ENCODE measurements at places on chromosomes 1 and 21.

DNA sequence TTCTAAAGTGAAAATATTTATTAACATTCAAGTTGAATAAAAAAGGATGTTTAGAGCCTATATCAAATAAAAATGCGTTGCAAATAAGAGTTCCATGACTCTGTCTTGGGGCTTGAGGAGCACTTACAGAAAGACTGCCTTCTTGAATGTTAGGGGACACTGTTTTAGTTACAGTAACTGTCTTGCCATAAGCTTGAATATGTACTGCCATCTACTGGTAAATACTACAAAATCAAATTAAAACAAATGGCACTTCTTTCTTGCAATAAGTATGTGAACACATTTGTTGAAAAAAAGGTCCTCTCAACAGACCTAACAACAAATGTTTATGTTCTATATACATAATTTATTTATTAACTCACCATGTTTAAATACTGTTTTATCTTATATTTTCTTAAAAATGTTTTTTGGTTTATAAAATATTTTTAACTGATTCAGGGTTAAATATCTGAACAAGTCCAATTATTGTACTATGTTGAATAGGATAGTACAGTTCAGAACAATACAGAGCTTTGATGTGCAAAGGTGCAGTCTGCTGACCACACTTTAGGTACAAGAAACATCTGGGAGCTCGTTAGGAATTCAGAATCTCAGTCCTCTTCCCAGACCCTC lies 199.5 kb downstream of the LRRIQ3 start:
- no peak for DNase-seq

GRCh38 chr1:202577381-202577780 lies 132.9 kb downstream of the SYT2 start:
- no peak for DNase-seq

DNA sequence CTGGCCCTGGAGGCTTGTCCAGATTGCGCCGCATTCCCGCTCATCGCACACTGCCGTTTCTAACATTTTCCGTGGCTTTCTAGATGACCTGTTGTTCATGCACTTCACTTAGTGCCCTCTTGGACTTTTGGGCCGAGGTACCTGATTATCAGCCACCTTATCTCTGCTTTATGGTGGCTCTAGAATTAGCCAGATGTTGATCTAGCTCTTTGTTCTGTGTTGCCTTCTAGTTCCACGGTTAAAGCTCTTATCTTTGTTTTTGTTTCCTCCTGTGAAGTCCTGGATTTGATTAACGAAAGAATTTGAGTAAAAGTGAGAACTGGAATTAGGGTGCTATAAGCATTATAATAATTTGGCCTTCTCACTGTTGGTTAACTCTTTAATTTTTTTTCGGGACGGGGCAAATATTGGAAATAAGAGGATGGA lies 945 bp downstream of the RNPEP start:
- no peak for DNase-seq

GRCh38 chr1:27153549-27153886 lies 1.4 kb downstream of the SLC9A1 start:
- DNase-seq, result no peak

GRCh38 chr1:236636017-236636416 lies 31.7 kb upstream of the HEATR1 start:
- DNase-seq, result no peak
